Right renal pelvis (tissue), 4 donors: ENCODE measurements at places on chromosomes 4 and X.
A peak's percentile ranks its signal among the peaks of the same experiment; 100 is the strongest.

GRCh38 chr4:103845075-103845474, 125.3 kb upstream of the TACR3 start:
- DNase-seq: no peak

DNA sequence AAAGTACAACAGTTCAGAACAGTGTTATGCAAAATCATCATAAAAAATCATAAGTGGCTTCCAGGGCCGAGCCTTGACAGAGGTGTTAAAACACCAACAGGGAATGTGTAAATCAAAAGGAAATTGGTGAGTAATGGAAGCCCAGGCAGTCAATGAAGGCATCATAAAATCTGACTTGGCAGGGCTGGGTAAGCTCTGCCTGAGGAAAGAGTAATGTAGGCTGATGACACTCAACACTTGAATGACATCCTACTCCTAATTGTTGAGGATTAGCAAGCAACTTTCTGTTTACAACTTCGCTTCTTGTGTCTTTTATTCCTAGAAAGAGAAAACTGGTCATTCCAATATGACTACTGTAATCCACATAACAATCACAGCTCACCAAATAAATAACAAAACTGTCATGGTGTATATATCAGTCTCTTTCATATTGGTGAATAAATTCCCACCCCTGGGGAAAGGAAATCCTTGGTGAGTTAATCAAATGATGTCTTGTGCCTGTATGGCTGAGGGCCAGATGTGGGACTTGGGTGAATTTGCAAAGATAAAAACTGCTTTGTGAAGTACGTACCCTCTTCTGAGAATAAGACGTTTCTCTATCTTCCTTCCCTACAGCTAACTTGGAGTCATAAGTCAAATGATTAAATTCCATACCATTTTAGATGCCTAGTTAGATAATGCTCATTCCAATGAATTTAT, 196.8 kb downstream of the DCHS2 start:
- no peak for DNase-seq

GRCh38 chrX:107804427-107804826, 21.2 kb upstream of the MID2 start:
- no peak for DNase-seq

DNA sequence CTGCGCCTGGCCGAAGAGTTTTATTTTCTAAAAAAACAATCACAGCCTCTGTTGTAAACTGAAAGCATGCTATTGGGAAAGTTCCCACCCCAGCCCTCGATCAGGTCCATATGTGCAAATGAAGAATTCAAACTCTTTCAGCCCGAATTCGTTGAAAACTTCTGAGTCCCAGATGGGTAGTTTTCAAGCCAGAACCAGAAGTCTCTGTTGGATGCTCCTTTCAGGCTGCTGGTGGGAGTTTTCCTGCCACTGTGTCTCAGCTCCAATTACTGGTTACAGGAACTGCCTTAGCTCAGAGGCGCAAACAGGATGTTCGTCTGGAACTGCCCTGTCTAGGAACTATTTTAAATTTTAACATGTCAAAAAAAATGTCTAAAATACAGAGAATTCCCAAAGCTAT, 9.3 kb upstream of the ALG13 start:
- DNase-seq: no peak

GRCh38 chr4:74794382-74795010, at the start of gene BTC:
Gene BTC, minus strand, starts transcription at chr4:74794523. Its CDS starts 198 bp downstream, at chr4:74794325.
- DNase-seq: peak; percentile 43
